GM19239 (cell line): ENCODE measurements at places on chromosomes 12 and 14.

GRCh38 chr12:2422591-2422990 is 369.8 kb downstream of the CACNA1C start:
- no peak for DNase-seq

- no peak for DNase-seq
Observed at GRCh38 chr12:63941879-63942278, 97.4 kb downstream of the SRGAP1 start.

GRCh38 chr14:58605465-58605864 is 32.3 kb upstream of the DACT1 start:
- DNase-seq: no peak

GRCh38 chr14:46058964-46059563 is 592.5 kb downstream of the RPL10L start:
- no peak for DNase-seq

DNA sequence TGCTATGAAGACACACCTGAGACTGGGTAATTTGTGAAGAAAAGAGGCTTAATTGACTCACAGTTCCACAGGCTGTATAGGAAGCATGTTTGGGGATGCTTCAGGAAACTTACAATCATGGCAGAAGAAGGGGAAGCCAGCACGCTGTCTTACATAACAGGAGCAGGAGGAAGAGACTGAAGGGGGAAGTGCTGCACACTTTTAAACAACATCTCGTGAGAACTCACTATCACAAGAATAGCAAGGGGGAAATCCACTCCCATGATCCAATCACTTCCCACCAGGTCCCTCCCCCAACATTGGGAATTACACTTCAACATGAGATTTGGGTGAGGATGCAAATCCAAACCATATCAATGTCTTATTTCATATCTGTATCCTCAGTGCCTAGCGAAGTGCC is 307.2 kb downstream of the ATP23 start:
- DNase-seq: no peak

DNA sequence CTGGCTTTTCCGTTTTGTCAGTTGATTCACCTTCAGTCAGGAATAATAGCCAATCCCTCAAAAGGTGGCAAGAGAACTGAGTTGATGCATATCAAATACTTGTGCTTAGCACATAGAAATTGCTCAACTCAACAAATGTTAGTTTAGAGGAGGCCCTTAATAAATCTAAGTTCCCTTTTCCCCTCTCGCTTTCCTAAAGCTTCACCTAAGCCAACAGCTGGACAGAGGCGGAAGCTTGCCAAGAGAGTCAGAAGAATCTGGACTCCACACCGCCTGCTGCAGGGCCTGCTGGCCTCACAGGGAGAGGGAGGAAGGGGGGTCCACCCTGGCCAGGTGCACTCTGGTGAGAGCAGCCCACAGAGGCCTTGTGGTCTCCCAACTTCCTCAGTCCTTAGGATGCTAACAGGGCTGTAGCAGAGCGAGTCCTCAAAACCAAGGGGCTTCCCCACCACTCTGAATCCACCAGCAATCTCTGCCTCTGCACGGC is 213.1 kb downstream of the CHST11 start:
- peak; percentile 35 for DNase-seq

DNA sequence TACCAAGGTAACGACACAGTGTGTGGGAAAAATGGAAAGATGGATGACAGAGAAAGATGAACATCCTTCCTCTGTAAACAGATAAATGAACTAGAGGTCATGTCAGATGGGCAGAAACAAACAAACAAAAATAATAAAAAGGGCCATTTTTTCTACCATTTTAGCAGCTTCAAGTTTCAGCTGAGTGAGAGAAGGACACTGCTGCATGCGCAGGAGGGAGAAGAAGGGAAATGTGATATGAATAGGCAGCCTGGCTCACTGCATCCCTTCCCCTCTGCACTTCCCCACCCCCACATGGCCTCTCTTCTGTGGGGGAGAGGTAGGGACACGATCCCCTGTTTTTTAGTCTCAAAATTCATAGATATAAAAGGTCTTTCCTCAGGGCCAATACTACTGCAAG is 492.0 kb downstream of the NELL2 start:
- no peak for DNase-seq

DNA sequence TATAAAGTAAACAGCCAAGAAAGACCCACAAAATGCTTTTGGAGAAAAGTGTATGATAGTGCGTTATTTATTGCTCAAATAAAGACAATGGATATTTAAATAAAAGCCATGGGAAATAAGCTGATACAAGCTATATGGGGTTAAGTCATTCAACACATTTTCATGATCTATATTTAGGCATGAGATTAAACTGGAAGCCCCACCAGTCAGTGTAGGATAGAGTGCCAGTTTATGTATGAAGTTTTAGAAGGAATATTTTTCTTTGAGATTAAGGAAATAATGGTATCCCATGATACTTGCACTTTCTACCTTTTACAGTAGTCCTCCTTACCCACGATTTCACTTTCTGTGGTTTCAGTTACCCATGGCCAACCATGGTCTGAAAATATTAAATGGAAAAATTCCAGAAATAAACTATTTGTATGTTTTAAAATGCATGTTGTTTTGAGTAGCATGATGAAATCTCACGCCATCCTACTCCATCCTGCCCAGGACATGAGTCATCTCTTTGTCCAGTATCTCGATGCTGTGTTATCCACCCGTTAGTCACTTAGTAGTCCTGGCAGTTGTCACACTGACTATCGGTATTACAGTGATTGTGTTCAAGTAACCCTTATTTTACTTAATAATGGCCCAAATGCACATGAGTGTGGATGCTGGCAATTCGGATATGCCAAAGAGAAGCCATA is 22.3 kb downstream of the SYT1 start:
- no peak for DNase-seq

GRCh38 chr12:81759190-81760051 is at the start of gene PPFIA2:
Gene PPFIA2, minus strand, starts transcription at chr12:81759350.
- no peak for DNase-seq

DNA sequence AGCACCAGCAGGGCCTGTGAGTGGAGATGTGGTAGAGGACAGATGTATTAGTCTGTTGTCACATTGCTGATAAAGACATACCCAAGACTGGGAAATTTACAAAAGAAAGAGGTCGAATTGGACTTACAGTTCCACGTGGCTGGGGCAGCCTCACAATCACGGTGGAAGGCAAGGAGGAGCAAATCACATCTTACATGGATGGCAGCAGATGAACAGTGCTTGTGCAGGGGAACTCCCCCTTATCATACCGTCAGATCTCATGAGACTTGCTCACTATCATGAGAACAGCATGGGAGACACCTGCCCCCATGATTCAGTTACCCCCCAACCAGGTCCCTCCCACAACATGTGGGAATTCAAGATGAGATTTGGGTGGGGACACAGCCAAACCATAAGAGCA is 361.9 kb downstream of the VRK1 start:
- no peak for DNase-seq

DNA sequence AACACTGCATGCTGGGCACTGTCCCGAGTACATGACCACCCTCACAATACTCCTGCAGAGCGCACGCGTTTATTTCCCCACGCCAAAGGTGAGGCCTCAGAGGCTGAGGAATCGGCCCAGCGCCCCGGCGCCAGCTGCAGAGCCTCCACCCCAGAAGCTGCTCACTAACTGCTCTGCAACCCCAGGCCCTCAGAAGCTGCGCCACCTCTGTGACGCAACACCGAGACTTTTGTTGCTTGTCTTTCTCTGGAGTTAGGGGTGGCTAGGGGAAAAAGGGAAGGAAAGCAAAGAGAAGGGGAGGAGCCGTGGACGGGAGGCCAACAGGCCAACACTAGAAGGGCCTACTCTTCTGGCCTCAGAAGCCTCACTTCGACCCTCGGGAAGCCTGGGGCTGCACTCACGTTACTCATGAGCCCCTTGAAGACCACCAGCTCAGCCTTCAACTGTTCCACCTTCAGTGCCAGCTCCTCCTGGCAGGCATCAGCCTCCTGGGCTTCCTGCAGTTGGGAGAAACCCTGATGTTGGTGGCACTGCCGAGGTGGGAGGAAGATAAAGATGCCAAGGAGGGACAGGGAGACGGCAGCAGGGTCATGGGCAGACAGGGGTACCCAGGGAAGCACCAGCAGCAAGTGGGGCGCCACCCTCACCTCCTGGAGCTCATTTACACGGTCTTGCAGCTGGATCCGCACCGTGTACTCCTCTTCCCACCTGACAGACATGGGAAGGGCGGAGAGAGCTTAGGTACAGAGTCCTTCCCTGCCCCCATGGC is 5.4 kb downstream of the IFFO1 start:
- DNase-seq: no peak

GRCh38 chr12:118189741-118190191 is 53.8 kb downstream of the PEBP1 start:
- no peak for DNase-seq

DNA sequence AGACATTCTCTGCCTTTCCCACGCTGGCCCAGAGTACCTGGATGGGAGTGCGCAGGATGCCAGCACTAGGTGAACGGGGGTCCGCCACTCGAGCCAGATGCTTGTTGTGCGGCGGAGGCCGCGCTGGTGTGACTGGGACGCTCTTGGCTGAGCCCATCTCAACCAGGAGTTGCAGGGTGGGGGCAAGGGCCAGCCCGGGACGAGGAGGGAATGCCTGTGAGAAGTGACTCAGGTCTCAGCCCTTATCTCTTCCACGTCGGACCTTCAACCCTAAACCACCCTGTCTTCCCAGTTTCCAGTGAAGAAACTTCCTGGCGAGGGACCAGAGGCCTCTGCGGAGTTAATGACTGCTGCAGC is 312 bp downstream of the CDCA3 start:
- DNase-seq: no peak

DNA sequence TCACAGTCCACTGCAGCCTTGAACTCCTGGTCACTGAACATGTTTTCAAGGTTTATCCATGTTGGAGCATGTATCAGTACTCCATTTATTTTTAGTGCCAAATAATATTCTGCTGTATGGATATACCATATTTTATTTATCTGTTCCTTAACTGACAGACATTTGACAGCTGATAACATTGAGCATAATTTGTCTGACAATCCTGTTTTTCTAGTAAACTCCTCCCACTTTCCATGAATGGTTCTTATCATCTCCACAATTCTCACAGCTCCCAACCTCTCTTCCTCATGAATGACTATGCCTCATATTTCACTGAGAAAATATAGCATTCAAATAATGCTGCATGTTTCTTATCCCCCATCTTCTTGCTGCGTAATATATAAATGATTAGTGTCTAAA is 33.3 kb downstream of the COCH start:
- DNase-seq: no peak

DNA sequence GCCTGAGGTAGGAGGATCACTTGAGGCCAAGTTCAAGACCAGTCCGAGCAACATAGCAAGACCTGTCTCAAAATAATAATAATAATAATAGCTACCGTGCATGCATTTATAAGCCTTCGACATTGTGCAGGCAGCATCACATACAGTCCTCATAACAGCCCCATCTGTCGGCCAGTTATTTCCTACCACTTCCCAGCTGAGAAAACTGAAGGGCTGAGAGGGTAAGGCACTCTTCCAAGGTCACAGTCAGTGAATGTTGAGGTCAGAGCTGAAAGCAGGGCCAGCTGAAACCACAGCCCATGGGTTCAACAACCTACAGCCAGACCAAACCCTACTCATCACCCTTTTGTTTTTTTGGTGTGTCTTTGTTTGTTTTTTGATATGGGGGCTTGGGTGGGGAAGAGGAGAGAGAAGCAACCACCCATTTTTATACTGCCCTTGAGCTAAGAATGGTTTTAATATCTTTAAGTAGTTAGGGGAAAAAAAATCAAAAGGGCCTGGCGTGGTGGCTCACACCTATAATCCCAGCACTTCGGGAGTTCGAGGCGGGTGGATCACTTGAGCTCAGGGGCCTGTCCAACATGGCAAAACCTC is 16.8 kb upstream of the ITPK1 start:
- DNase-seq: peak; percentile 29

GRCh38 chr12:62296001-62296400 is 35.8 kb downstream of the USP15 start:
- no peak for DNase-seq

DNA sequence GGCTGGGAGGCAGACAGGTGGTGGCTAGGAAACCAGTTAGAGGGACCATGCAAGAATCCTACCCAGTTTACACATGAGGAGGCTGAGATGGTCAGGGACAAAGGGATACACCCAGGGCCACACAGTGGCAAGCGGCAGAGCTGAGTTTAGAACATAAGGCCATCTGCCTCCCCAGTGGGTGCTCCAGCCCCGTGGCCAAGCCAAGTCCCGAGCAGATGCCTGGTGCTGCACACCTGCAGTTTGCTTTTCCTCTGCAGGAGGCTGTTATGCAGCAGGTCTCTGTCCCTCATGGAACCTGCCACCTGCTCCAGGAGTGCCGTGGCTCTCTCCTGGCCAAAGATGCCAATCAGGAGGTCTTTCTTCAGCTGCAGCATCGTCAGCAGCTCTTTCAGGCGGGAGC is 70.8 kb downstream of the SYNE3 start:
- no peak for DNase-seq

GRCh38 chr12:68162374-68162773 is 2.8 kb upstream of the IFNG start:
- no peak for DNase-seq
